ENCODE measurements at places on chromosomes 16 and 17.
A peak's percentile ranks its signal among the peaks of the same experiment; 100 is the strongest.

- DNase-seq = no peak
These were observed 32.9 kb upstream of the TOB1 start for GRCh38 chr17:50899005-50899460.

DNA sequence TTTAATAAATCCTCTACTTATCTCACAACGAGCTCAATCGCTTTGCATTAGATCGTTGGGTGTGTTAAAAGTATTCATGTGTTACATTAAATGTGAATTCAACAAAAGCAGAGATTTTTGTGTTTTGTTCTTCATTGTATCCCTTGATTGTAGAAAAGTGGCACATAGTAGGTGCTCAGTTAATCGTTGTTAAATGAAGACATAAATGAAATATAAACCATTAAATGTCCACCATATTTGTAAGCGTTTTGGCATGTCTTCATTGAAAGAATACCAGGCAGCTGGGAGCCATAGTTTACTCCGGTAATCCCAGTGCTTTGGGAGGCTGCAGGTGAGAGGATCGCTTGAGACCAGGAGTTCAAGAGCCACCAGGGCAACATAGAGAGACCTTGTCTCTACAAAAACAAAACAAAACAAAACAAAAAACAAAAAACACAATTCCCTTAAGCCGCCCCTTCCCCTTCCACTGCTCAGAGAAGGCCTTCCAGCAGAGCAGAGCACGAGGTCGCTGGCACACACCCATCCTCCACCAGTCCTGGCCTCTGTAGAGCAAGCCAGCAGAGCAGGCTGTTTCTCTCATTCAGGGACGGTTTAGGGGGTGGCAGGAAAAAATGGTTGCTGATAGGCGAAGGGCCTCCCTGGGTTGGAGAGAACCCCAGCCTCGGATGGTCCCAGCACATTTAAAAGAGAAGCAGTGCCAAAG is 673 bp upstream of the CHD9 start:
- DNase-seq = no peak

DNA sequence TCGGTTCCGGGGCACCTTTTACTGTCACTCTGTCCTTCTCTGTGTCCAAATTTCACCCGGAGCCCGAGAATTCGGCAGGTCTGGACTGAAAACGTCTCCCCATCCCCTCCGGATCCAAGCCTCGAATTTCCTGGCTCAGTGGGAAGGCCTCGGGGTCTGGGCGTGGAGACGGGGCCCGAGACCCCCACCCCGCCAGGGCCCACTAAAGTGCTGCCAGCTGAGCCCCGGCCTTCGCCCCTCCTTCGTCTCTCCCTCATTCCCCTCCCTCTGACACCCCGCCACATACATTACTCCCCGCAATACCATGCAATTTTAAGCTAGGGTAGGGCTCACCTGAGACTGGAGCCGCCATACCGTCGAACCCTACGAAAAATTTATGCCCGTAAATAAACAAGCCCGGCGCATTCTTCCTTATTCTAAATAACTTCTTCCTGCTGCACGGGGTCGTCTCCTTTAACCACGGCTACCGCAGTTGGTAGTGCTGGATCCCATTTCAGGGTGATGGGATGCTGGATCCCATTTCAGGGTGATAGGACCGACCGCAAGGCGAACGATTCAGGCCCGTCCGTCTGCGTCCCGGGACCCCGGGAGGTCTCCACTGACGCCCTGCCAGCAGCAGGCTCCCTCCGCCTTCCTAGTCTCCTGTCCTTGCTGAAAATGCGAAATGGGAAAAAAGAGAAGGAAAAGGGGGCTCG is 4.4 kb upstream of the OR1F1 start:
- DNase-seq = no peak

DNA sequence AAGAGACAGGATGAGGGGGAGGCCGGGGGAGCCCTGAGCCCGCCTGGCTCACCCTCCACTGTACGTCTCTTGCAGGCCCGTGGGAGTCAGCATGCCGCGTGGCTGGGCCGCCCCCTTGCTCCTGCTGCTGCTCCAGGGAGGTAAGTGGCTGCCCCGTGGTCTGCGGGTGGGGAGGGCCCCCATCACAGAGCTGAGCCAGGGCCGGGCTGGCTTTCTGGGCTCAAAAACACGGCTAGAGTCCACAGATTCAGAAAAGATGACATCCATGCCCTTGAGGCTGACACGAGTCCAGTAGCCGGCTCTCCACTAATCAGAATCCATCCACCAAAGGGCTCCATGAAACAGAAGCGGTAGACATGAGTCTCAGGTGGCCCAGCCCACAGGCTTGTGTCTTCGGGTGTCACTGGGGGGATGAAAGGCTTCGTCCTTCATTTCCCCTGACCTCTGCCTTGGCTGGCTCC is 28.0 kb downstream of the IL21R start:
- DNase-seq = no peak

DNA sequence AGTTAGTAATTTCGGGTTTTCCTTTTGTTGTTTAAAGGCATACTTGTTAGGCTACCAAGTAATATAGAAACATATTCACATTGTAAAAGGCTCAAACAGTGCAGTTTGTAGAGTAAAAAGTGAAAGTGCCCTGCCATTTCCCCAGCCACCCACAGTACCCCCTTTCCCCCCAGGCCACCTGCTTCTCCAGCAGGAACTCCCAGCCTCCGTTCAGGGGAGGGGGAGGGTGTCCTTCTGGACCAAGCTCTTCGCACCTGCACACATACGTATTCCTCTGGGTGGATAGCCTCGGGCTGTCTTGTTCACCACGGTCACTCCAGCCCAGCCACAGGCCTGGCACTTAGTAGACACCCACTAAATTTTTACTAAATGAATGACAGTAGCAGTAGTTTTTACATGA is 144.5 kb downstream of the CLEC16A start:
- DNase-seq = no peak

- no peak for DNase-seq
These were observed 52.5 kb upstream of the MTSS2 start for GRCh38 chr16:70738083-70738977.

- DNase-seq = peak; percentile 59
These were observed 197.2 kb downstream of the RGS9 start for GRCh38 chr17:65334406-65334805.

DNA sequence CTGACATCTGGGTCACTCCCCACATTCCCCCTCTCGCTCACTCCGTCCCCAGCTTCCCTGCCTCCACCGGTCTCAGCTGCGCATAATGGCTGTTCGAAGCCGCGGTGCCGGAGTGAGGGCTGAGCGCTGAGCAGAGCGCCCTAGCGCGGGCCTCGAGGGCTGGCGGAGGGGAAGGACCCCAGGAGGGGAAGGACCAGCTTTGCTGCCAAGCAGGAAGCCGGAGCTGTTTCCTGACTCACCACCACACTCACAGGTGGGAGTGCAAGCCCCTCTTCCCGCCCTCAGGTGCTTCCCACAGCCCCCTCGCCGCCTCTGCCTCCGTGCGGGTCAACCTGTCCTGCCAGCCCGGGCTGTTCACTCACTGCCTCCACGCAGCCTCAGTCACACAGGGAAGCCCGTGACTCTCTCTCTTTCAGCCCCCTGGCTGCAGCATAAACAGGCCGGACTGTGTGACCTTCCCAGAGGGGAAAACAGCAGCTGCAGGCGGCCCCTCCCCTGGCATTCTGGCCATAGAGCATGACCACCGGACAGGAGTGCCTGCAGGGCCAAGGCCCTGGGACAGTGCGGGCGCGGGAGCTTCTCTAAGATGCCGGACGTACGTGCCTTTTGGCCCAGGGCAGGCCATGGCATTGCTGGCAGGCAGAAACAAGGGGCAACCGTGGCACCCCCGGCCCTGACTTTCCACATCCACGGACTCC is 23.7 kb downstream of the SLC43A2 start:
- no peak for DNase-seq

- DNase-seq = no peak
These were observed 21.8 kb upstream of the GNG13 start for GRCh38 chr16:822174-822908.

DNA sequence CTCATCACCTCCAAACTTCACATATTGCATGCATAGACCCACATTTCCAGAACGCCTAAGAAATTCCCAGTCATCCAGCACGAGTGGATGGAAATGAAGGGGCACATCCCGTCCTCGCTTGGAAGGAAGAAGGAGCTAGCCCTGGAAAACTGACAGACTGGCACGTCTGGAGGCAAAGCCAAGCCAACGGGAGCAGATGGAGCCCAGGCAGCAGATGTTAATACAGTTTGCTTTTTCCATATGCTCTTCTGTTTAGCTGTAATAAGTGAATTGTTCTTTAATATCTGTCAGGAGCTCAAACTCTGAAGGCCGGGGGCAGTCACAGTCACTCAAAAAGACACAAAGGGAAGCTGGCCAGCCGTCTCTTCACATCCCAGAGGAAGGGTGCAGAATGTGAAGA is 187.7 kb downstream of the XYLT1 start:
- DNase-seq = no peak

- no peak for DNase-seq
These were observed 151.3 kb upstream of the IRX3 start for GRCh38 chr16:54437921-54438320.

DNA sequence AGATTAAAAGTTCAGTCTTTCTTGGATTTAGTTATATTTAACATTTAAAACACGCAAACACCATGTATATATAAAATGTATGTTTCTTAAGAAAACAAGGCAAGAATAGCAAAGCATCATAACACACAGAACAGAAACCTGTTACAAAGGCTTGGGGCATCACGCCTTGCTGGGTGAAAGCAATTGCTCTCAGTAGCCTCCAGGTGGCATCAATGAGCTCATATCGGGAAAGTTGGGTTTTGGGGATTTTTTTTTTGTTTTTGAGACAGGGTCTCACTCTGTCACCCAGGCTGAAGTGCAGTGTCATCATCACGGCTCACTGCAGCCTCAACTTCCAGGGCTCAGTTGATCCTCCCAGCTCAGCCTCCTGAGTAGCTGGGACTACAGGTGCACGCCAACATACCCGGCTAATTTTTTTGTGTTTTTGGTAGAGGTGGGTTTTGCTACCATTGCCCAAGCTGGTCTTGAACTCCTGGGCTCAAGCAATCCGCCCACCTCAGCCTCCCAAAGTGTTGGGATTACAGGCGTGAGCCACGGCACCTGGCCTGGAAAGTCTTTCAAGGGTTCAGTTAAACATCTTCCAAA is 56.9 kb downstream of the CYB5D2 start:
- no peak for DNase-seq

GRCh38 chr17:72359811-72360210 is 239.0 kb downstream of the SOX9 start:
- DNase-seq = no peak

Measured in epithelial cell of proximal tubule (primary cell).